ENCODE measurements at places on chromosomes 7 and 10.

- DNase-seq: no peak
Measured at GRCh38 chr7:55107946-55108345, 89.1 kb downstream of the EGFR start.

DNA sequence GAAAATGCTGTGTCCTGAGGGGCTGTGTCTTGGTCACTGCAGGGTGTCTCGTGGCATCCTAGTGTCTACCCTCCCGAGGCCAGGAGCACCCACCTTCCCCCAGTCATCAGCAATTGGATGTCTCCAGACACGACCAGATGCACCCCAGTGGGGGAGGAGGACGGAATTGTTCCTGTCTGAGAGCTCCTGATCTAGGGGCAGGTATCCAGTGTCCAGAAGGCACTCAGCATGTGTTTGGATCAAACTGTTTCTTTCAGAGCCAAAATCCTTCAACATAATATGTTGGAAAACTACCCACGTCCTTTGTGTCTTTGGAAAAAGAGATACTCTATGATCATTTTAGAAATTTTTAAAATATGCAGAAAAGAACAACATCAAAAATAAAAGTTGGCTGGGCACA is 16.9 kb downstream of the PRKRIP1 start:
- DNase-seq: no peak

GRCh38 chr7:16368885-16369284 is 52.5 kb downstream of the CRPPA start:
- no peak for DNase-seq

DNA sequence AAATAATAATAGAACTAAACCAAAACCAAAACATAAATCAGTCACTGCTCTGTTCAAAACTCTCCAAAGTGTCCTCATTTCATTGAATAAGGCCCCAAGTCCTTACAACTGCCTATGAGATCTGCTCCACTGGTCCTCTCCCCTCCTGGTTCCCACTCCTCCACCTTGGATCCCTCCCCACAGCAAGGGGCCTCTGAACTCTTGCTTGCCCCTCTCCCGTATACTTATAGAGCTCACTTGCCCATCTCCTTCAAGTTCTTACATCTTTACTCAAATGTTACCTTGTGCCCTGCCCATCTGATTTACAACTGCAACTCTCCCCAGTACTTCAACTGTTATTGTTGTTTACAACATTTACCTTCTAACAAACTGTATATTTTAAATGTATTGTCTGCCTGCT is 819 bp downstream of the POLD2 start:
- DNase-seq: no peak
